ENCODE measurements at places on chromosomes 3 and 15.

DNA sequence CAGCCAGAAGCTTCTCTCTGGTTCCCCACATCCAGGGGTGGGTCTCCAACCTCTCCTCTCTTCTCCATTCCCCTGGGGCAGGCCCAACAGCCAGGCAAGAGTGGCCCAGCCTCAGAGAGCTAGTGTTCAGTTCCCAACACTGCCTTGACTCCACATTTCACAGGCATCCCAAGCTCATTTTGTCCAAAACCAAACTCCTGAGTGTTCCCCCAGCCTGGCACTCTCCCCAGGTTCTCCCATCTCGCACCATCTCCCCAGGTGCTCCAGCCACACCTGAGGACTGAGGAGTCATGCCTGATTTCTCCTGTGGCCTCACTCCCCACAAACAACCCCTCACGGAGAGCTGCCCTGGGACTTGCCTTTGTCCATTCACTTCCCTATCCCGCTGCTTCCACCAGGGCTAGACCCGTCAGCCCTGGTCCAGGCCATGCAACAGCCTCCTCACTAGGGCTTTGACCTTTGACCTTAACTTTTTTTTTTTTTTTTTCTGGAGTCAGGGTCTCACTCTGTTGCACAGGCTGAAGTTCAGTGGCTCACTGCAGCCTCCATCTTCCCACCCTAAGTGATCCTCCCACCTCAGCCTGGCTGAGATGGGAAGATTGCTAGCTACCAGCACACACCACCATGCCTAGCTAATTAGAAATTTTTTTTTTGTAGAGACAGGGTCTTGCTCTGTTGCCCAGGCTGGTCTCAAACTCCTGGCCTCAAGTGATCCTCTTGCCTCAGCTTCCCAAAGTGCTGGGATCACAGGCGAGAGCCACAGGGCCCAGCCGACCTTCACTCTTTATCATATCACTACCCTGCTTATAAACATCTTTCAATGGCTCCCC is 3.9 kb upstream of the CSK start:
- DNase-seq, result no peak

DNA sequence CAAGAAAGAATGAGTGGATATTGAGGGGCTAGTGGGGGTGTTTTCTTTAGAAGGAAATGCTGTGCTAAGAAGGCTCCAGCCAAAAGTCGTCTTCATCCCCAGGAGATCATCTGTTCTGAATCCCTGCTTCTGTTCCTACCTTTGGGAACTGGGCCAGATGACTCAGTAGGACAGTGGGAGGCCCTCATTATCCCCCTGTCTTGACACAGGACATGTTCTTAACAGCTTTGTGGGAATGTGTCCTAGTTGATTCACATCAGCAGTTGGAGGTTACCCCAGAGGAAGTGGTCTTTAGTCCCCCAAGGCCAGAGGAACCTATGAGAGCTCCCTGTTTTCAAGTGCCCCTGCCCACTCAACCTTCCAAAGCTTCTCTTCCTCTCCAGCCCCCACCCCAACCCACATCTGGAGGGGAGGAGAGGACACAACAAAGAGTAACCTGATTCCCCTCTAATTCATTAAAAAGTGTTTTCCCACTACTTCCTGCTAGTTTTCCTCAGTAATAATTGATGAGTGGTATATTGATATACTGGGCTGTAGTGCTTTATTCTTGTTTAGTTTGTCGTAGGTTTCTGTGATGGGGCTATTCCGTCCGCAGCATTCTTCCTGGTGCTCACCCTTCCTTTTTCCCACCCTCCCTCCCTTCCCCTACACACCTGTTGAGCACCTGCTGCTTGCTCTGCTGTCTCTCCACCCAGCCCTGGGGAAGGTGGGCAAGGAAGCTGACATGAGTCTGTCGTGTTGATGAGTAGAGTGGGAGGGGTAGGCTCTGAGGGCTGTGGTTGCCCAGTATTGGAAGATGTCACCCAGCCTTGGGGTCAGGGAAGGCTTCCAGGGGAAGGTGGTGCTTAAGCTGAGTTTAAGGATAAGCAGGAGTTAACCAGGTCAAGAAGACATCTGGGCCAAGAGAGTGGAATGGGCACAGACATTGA is 9.3 kb downstream of the PXYLP1 start:
- no peak for DNase-seq

GRCh38 chr3:51968883-51969678 is 1.8 kb upstream of the PCBP4 start:
- no peak for DNase-seq

GRCh38 chr3:196938124-196938523 is 4.2 kb downstream of the NCBP2 start:
- DNase-seq, result no peak

DNA sequence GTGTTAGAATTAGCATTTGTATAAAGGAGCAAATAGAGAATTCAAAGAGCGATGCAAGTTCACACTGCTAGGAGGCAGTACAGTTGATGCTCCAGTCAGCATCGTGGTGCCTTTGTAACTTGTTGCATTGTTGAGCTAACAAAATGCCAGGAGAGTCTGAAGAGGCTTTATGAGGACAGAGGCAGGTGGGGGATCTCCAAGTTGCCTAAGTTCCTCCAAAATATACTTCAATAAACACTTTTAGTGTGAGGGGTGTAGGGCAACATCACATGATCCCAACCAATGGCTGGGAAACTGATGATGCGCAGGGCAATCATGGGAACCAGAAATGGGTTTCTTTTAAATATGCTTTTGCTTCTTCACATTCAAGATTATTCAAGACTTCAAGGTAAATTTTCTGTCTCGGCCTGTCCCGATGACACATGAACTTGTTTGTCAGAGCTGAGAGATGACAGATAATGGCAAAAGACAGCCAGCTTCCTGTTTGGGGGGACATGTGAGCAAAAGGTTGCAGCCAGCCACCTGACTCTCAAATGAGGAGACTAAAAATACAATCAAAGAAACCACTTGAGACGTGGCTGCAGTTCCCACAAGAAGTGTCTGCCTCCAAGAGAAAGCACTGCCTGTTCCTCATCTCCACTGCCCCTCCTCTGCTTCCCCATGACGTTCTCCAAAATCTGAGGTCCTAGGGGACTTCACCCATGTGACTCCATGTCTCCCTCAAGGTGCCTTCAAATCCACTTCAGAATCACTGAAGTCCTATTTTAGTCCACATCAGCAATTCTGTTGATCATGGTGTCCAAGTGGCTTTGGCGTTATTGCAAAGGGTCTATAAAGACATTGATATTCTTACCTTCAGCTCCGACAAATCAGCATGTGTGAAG is 39.3 kb downstream of the KLHL6 start:
- no peak for DNase-seq

- no peak for DNase-seq
These were observed 24.6 kb upstream of the GRIP2 start for GRCh38 chr3:14564741-14565140.

DNA sequence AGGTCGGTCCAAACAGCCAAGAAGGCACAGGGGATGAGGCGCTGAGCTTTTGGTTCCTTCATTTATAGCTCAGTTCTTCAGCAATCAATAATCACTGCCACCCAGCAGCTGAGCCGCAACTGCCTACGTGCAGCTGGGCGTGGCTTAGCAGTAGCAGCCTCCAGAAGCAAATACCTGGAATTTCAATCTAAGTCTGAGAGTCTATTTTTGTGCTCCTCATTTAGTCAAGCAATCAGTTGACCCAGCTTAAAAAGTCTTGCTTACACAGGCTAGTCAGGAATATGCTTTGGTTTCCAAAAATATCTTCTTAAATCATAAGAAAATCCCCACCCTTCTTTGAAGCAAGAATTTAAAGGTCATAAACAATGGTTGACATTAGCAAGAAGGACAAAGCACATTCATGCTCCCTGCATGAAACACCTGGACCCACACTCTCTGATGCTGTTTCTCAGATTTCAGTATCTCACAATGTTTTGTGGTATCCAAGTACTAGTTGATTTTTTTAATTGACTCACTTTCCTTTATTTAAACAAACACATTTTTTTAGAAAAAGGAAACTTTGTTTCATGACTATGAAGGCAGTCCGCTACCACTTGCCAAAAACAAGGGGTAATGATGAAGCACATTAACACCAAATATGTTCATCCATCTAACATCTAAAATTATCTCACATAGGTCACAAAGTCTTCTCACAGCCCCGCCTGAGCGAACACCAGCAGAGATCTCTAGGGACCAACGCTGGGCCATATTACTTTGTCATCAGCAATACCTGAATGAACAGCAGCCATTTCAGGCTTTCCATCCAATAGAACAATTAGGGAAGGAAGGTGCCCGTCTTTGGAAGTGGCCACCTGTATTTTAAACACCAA is 106.1 kb downstream of the OXNAD1 start:
- no peak for DNase-seq

GRCh38 chr3:37588758-37589157 is 272.9 kb upstream of the CTDSPL start:
- DNase-seq, result no peak

DNA sequence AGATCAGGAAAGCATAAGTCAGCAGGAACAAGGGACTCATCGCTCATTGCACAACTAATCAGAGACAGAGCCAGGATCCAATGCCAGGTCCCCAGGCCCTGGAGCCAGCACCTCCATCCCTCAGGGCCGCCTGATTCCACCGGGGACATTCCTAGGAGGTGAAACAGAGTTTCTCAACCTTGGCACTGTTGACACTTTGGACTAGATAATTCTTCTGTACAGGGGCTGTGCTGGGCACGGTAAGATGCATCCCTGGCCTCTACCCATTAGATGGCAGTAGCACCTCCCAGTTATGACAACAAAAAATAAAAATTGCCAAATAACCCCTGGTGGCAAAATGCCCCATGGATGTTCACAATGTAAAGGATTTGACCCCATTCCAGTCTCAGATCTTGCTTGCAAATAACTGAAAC is 127.7 kb downstream of the MTHFS start:
- no peak for DNase-seq

DNA sequence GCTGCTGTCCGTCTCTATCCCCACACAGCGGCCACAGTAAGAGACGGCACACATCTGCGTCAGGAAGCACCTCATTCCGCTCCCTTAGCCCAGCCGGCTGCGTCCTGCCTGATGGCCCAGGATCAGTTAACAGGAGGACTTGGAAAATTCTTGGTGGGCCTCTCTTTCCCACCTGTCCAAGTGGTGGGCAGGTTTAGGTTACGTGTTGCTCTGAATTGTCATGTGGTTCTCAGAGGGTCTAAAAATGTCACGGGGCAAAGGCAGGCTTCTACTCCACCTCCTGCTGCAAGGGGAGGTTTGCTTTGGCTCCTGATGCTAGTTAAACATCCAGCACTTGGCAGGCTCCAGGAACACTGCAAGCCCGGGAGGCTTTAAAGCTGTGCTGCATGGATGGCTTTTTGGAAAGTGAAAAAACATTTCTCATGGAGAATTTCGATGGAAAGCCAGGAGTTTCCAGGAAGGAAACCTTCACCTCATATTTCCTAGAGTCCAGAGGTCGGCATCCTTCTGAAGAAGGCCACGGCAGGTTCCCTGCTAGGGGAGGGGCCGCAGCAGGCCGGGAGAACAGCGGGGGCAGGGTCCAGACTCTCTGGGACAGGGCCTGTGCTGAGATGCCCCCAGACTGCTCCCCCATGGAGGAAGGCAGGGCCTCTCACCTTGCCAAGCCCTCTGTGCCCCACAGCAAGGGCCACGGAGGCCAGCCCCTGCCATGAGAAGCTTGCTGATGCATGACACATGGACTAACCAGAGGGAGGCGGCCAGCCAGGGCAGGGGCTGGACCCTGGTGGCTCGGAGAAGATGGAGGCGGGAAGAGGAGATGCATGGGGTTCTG is 10.8 kb downstream of the CTSH start:
- DNase-seq, result no peak

GRCh38 chr3:189567766-189568420 is 63.3 kb upstream of the TP63 start:
- DNase-seq, result no peak

DNA sequence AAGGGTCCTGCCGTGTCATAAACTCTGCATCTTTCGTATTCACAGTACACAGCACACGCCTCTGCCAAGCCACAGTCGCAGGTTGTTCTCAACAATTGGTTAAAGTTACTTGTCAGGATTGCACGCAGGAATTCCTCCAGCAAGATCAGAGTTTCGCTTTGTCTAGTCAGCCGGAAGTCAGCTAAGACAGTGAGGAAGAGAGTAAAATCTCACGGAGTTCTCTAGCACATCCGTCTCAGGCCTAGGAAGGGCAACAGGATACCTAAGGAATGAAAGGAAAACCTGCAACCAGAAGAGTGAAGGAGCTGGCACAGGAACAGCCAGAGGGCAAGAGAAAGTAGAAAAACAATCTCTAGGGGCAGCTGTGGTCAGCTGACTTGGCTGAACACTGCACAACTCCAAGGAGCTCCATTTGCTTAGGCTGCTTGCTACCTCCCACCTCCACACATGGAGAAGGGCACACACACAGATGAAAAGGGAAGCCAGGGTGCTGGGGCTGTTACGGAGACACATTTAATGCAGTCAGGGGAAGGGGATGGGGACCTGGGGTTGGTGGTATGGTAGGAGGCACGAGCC is 23.7 kb downstream of the RORA start:
- no peak for DNase-seq

GRCh38 chr3:185887066-185887465 is 50.7 kb downstream of the TRA2B start:
- no peak for DNase-seq

DNA sequence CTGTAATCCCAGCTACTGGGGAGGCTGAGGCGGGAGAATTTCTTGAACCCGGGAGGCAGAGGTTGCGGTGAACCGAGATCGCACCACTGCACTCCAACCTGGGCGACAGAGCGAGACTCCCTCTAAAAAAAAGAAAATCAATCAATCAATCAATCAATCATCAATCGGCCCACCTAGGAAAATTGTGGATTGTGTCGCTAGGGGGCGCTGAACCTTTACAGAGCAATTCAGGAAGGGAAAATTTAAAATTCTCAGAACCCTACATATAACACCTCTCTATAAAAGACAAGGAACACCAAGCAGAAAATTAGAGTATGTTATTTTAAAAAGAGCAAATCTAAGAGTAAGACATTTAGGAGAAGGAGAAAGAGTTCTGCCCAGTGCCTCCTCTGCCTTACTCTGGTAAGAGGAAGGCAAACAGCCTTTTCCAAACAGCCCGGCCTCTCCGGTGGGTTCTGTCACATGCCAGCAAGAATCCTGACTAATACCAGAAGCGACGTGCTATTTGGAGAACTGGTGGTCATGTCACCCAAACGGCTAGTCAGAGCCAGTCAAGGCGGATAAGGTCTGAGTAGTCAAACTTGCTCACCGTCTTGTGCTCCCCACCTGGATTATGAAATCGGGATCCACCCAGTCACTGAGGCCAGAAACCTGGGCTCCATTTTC is 22.3 kb upstream of the SMCO1 start:
- DNase-seq, result no peak

GRCh38 chr3:12648384-12648959 is 15.4 kb downstream of the RAF1 start:
- DNase-seq, result no peak

DNA sequence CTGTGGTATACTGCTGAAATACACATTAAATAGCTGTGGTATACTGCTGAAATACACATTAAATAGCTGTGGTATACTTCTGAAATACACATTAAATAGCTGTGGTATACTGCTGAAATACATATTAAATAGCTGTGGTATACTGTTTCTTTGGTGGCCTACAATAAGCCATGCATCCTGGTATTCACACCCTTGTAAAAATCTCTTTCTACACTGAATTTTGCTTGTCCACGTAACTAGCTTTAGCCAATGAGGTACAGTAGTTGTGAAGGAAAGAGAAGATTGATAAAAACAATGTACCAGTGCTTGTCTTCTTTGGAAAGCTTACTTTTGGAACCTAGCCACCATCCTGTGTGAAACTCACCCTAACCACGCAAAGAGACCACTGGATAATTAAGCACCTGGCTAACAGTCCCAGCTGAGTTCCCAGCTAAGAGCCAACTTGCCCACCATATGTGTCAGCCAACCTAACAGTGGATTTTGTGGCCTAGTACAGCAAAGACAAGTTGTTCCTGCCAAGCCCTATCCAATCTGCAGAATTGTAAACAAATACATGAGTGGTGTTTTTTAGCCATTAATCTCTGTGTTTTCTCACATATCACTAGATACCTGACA is 103.4 kb upstream of the MELTF start:
- no peak for DNase-seq

Data from cerebellar nuclear complex (tissue), 1 donor.